ENCODE measurements at places on chromosomes 6 and 20.

DNA sequence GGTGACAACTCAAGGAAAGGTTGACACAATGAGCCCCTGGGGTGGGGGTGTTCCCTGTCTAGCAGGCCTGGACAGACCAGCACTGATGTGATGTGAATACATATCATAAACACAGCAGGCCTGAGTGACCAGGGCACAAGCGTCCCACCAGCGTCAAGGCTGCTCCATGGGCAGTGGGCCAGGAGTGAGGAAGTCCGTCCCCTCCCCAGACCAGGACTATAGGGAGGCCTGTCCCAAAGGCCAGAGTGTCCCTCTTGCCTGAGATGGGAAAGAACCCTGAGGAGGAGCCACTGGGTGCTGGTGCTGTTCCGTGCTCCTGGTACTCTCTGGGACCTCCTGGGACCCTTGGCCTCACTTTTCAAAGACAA lies 44.6 kb downstream of the RRBP1 start:
- DNase-seq = no peak

DNA sequence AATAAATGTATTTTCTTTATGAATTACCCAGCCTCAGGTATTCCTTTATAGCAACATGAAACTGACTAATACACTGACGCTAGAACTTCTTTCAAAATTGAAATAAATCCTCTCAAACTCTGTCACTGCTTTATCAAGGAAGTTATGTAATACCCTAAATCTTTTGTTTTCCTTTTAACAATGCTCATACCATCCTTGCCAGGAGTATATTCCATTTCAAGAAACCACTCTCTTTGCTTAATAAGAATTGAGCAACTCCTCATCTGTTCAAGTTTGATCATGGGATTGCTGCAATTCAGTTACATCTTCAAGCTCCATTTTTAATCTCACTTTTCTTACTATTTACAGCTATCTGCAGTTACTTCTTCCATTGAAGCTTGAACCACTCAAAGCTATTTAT lies 707.6 kb upstream of the MARCKS start:
- no peak for DNase-seq

DNA sequence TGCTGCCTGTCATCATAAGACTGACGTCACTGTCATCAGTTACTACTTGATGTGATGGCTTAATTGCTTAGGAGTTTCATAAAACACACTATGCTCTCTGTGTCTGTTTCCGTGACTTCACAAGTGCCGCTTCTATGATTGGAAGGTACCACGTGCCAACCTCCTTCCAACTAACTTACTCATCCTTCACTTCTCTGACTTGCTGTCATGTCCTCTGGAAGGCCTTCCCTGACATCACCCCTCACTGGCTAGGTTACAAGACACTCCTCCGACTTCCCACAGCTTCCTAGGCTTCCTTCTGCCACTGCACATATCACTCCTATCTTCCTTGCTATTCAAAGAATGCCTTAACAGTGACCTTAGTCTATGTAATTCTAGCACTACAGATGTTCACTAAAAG lies 20.4 kb downstream of the SERINC3 start:
- DNase-seq = no peak

DNA sequence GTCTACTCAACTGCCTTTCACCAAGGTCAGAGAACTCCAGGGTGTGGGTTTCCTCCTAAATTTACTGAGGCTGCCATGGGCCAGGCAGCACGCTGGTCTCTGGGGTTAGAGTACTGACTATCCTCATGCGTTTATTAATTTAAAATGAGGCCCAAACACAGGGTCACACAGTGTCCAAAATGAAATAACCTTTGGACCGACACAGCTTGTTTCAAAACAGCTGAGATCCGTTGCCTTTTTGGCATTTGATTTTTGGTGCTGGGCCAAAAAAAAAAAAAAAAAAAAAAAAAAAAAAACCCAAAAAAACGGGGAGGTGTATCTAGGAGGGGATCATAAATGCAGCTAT lies 14.6 kb upstream of the TOX2 start:
- DNase-seq = no peak

DNA sequence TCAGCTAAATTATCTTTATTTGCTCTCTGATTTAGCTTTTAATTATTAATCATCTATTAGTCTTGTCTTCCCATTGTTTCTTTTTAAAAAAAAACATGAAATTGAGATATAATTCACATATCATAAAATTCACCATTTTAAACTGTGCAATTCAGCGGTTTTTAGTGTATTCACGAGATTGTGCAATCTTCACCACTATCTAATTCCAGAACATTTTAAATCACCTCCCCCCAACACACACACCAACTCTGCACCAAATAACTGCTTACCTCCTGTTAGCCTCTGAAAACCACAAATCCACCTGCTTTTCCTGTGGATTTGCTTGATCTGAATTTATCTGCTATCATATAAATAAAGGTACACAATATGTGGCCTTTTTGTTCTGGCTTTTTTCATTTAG lies 8.8 kb upstream of the ABRACL start:
- DNase-seq = no peak

GRCh38 chr6:44078827-44079671 lies 48.2 kb downstream of the MRPL14 start:
- DNase-seq = peak; percentile 80

DNA sequence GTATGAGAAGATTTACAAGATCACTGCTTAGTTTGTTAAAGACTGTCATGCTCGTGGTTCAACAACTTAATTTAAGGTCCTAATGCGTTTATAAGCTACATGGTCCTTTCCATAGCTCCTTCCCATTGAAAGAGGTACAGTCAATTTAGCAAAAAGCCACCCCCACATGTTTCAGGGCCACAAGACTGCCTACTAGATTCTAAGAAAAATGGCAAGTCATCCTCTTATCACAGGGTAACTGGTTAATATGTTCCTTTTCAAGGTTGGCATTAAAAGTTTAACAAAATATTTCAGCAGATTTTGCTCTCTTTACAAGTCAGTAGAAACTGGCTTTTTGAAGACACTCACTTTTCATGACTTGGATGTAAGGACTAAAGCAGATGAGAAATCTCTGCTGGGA lies 15.7 kb downstream of the GSTA3 start:
- no peak for DNase-seq

DNA sequence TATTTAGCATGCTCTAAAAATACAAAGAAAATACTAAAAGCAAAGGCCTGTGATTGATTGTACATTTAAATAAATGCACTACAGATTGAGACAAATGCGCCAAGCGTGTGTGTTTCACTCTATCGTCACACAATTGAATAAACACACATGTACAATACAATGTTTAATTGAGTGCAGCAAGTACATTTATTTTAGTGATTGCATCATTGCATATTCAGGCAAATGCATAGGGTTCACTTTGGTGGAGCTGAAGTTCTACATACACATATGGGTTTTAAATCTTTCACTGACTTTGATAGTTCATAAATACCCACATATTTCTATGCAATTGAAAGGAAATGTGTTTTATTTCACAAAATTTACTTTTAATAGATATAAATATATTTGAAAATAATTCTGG lies 750.6 kb upstream of the MMS22L start:
- no peak for DNase-seq

GRCh38 chr6:44782892-44783291 lies 395.4 kb downstream of the CDC5L start:
- DNase-seq = no peak

Data from stimulated activated CD4-positive, alpha-beta T cell treated with anti-CD3 and anti-CD28 coated beads, Interleukin-2, amount 100 ng/mL, for 24 hours (primary cell).